ENCODE measurements at places on chromosomes 4 and X.

DNA sequence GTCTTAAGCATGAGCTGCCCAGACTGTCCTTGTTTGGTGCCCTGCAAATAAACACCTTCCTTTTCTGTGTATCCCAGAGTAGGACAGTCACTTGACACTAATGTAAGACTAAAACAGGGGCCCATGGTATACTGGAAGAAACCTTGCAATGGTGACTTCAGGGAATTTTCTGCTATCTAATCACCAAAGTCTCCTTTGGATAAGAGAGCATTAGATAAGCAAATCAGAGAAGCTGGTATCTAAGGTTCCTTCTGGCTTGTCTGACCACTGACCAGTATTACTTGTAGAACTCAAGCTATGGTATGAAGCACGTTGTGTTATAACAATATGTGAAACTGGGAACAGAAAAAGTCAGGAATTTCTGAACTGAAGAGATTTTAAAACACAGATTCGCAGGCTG is 173.9 kb downstream of the COL25A1 start:
- DNase-seq, result no peak

GRCh38 chrX:69614886-69615285 is 1.0 kb upstream of the EDA start:
- DNase-seq, result no peak

DNA sequence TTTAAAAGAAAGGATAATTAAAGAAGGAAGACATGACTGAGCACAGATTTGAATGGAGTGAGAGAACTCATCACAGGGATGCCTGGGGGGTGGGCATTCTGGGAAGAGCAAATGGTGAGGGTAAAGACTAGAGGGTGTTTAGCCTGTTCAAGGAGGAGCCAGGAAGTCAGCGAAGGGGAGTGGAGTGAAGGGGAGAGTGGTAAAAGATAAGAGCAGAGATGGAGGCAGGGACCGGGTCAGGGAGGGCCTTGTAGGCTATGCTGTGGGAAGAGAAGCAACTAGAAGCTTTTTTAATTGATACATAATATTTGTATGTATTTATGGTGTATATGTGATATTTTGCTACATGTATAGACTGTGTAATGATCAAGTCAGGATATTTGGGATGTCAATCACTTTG is 2.2 kb upstream of the VGLL1 start:
- no peak for DNase-seq

GRCh38 chrX:26909728-26910127 is 553.4 kb downstream of the PPP4R3C start:
- no peak for DNase-seq

GRCh38 chr4:154435895-154436294 is 55.7 kb downstream of the DCHS2 start:
- no peak for DNase-seq

Data from ecto neural progenitor cell (in vitro differentiated cells).